Thymus (tissue), 14 donors: ENCODE measurements at places on chromosomes 7 and 10.

- no peak for DNase-seq
These were observed 66.2 kb upstream of the MXI1 start for GRCh38 chr10:110141185-110141584.

GRCh38 chr10:51886438-51887068, 187.2 kb upstream of the CSTF2T start:
- DNase-seq: no peak

DNA sequence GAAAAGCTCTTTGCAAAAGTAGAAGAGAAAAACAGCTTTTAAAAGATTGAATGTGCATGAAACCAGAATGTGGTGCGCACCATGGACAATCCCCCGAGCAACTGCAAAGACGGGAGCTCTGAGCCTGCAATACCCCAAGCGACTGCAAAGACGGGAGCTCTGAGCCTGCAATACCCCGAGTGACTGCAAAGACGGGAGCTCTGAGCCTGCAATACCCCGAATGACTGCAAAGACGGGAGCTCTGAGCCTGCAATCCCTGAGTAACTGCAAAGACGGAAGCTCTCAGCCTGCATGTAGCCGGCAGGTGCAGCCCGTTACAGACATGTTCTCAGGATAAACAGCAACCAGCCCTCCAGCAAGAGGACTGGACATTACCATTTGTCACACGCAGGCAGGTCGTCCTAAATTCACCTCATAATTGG, 6.2 kb downstream of the ZNF775 start:
- DNase-seq: no peak

DNA sequence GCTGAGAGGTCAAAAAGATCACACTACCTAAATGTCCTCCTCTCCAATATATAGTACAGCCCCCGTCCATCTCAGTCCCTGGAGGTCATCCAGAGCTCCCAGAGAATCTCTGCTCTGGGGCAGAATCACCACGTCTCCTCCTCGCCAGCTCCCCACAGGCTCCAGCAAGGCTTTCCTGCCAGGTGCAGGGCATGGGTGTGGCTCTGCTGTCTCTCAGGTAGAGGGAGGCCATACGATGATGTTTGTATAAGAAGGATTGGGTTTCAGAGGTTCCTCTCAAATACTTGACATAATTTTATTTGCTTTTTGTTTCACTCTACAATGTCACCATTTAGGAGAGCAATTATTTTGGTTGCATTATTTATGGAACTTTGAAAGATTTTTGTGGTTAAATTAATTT, 98.3 kb upstream of the PRSS58 start:
- DNase-seq: no peak

DNA sequence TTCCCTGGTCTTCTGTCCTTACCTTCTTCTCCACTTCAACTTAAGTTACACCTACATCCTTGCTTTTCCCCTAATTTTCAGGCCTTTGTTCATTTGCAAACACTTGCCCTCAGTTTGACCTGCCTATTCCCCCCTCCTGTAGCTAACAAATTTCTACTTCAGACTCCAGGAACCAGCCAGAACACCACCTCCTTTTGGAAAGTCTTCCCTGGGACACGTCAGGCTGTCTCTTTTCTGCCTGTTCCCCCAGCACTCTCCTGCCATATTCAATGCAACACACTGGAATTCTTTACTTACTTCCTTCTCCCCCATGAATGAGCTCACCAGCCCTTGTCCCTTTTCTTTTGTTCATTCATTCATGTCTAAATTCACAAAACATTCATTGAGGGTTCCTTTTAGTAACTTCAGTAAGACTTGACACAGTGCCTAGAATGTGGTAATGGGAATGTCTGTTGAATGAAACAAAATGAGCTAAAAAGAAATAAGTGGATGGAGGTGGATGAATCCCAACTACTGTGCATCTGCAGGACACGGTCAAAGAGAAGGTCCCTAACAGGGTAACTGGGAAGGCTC, 478.0 kb downstream of the KCNMA1 start:
- no peak for DNase-seq

DNA sequence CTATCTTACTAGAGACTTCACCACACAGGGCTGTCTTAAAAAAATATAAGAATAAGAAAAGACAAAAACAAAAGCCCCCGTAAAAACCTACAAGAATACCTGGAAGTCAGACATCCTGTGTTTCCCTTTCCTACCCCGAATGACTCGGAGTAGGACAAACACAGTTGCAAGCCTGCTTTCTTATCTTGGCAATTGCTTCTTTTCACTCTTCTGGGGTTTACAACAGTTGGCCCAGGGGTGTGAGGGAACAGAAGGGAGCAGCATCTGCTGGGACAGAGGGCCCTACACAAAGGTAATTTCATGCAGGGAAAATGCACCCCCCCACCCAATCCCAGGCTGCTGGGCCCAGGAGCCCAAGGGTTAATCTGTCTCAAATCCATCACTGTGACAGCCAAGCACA, 220.6 kb downstream of the ARHGAP12 start:
- no peak for DNase-seq

GRCh38 chr10:101587725-101588653, at the start of the genes DPCD and POLL:
TSS of gene DPCD (plus strand) at chr10:101588321. CDS start at chr10:101588337, 16 bp downstream.
TSS of gene POLL (minus strand) at chr10:101588257. CDS start at chr10:101587360, 897 bp downstream.
- peak; percentile 55 for DNase-seq

DNA sequence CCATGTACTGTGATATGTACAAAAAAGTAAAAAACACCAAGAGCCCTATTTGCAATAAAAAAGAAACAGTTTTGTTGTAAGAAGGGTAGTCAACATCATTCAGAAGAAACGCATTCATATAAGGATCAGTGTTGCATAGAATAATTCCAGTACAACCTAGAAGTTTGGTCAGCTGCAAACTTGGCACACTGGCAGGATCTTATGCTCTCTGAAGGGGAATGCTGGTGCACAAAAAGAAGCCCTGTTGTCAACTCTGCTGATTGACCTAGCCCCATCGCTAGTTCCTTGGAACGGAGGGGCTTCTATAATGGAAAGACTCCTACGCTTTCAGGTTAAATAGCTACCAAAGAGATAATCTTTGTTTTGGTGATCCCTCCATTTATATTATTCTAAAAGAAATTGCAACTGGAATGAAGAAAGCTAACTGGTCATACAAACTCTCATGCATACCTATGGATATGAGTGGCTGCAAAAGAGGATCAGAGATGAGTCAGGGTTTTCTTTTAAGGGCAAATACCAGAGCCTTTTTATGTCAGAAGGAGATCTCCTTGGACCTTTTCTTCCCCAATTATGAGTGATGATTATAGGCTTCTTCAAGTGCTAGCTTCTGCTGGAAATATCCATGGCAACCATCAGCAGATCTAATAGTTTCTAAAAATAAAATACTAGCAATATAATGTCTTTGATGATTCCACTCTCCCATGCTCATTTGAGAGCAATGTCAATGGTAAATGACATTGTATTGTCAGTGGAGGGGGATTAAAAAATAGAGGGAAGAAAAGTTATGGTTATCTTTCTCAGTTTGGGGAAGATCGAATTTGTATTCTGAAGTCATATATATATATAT, 312.4 kb upstream of the CACNA2D1 start:
- no peak for DNase-seq

- no peak for DNase-seq
These were observed 8.0 kb downstream of the RSU1 start for GRCh38 chr10:16809074-16809718.

- DNase-seq: no peak
These were observed 32.0 kb upstream of the CFAP46 start for GRCh38 chr10:132974249-132974796.

DNA sequence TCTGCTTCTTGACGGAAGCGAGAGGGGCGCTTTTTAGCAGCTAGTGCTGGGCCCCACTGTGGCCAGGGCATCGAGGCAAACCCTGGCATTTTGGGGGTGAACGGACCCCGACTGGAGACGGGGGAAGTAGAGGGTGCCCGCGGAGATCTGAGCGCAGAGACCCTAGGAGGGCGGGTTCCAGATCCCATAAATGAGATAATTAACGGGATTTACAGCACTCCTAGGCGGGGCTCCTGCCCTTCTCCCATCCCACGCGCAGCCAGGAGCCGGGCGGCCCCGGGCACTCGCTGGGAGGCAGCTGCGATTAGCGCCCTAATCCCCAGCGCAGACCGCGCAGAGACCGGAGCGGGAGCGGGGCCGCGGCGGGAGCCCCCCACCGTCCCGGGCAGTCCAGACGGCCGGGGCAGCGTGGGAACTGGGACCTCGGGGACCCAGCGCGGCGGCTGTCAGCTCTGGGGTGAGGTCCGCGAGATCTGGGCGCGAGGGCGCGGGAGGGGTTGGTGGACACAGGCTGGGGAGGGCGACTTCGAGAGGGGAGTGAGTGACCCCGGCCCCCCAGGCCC, 735 bp downstream of the JCAD start:
- no peak for DNase-seq

- DNase-seq: no peak
These were observed 111.8 kb downstream of the JAZF1 start for GRCh38 chr7:28068811-28069216.

DNA sequence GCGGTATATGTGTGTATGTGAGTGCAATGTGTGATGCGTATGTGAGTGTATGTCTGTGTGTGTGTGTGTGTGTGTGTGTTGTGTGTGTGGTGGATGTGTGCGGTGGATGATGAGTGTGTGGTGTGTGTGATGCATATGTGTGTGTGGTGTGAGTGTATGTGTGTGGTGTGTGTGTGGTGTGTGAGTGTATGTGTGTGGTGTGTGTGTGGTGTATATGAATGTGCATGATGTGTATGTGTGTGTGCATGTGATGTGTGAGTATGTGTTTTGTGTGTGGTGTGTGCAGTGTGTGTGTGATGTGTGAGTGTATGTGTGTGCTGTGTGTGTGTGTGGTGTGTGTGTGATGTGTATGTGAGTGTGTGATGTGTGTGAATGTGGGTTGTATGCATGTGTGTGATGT, 222.0 kb downstream of the SKAP2 start:
- no peak for DNase-seq

- no peak for DNase-seq
These were observed 71.3 kb downstream of the KCND2 start for GRCh38 chr7:120344276-120344675.
